Fibroblast of skin of back (primary cell): ENCODE measurements at places on chromosomes 5 and 9.

DNA sequence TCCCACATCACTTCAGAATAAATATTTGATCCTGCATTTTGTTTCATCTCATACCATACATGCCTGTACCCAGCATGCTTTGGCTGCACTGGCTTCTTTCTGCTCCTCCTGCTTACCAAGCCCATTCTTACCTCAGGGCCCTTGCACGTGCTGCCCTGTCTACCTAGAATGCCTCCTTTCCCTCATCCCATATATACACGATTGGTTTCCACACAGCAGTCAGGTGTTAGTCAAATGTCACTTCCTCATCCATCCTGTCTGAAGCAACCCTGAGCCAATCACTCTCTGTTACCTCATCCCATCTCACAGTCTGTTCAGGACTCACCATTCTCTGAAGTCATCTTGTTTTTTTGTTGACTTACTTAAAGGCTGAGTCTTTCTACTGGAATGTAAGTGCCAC, 30.3 kb downstream of the CAST start:
- DNase-seq: peak; percentile 63

DNA sequence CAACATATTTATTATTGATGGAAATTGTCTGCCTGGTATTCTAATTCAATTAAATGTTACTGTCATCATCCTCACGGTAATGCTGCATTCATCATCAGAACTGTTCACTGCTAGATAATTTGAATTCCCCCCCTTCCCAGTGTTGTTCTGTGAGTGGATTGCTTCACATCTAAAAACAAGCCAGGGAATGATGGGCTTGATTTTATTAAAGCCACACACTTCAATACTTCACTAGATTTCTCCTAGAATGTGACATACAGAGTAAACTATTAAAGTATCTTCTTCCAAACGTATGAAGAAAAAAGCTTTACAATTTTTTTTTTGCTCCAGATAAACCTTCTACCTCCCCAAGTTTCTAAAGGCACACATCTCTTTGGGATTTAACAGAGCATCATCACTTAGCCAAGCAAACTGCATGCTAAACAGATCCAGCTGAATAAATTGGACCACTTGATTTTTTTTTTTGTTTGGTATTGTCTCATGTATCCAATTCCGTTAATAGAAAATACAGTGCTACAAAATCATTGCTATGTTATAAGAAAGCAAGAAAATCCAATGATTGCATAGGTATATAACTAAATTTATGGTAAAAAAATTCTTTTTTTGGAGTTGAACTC, 692.4 kb downstream of the MTRR start:
- no peak for DNase-seq

DNA sequence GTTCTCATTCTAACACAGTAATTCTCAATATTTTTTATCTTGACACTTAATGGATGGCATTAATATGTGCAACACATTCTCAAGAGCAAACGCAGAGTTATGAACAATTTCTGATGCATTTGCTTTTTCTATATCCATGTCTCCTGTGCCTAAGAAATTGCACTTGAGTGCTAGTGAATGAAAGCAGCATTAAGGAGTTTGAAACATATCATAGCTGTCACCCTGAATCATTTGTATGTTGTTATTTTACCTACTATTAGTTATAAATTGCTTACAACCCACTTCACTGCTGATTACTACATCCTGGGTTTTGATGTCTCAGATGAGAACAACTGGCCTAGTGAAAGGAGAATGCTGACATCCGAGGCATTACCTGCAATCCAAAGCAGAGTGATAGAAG, 387.3 kb downstream of the RASEF start:
- DNase-seq: no peak

DNA sequence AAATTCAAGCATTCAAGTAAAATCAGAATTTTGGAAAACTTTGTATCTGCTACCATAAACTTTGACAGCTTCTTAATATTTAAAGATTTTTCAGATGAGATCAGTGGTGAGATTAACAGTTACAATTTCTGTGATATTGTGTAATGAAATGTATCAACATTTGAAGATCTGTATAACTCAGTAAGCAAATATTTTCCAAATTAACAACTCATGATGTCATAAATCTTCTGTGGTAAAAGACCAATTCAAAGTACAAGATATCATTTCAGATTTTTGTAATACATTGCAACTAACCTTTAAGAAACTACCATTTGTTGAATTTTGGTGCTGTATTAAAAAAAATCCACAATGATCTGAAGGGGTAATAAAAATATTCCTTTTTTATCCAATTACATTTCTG, 352.2 kb downstream of the KIAA0825 start:
- DNase-seq: no peak
